ENCODE measurements at places on chromosomes 2 and 18.
A peak's percentile ranks its signal among the peaks of the same experiment; 100 is the strongest.

DNA sequence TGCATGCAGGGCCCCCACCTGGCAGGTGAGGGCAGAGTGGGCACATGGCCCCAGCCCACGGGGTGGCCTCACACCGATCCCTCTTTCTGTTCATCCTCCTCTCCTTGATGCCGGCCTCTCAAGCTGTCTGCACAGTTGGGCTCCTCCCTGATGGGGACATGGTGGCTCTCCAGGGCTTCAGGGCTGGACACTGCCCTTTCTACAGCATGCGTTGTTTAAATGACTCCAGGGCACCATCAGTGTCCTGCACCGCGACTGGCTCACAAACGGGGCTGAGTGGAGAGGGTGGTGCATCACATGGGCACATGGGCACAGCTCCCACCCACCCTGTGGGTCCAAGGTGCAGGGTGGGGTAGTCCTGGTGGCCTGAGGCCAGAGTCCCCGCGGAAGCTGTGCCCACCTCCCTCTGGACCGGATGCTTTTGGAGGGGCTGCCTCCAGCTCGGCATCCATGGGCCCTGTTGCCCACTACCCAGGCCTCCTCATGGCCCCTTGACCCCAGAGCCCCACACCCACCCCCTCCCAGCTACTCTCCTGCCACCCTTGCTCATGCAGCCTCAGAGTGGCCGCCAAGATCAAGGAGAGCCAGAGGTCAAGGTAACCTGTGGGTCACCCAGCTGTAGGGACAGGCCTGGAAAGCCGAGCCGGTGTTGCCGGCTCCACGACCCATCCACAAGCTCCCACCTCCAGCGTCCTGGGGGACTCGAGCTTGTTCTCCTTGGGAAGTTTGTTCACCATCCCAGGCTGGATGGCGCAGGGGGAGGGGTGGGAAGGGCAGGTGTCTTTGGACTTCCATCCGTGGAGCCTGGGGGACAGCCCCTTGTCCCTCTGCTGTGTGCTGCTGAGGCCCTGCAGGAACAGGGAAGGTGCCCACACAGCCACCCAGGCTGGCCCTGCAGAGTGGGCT is 12.3 kb upstream of the SNED1 start:
- DNase-seq: no peak

GRCh38 chr2:26469092-26469710 is 8.7 kb downstream of the OTOF start:
- DNase-seq: no peak

DNA sequence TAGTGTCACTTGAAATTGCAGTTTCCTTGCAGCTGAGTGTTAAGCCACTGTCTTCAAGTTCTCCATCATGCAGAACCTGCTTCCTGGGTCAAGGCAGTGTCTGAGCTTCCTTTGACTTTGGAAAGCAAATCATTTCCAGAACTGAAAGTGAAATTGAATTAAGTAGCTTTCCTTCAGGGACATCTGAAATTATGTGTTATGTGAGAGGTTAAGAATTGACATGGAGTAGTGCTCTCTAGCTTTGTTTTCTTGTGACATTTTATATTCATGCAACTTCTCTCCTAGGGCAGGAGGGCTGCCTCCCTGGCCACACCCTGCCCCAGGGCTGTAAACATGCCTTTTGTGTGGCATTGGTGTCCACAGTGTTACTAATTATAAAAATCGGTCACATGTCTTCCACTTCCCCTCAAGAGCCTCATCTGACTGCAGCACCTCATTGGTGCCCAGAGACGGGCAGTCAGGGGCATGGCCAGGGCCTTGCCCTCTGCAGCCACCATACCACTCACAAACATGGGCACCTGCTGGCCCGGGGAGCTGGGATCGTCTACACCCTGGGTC is 14.4 kb downstream of the RAB12 start:
- no peak for DNase-seq

DNA sequence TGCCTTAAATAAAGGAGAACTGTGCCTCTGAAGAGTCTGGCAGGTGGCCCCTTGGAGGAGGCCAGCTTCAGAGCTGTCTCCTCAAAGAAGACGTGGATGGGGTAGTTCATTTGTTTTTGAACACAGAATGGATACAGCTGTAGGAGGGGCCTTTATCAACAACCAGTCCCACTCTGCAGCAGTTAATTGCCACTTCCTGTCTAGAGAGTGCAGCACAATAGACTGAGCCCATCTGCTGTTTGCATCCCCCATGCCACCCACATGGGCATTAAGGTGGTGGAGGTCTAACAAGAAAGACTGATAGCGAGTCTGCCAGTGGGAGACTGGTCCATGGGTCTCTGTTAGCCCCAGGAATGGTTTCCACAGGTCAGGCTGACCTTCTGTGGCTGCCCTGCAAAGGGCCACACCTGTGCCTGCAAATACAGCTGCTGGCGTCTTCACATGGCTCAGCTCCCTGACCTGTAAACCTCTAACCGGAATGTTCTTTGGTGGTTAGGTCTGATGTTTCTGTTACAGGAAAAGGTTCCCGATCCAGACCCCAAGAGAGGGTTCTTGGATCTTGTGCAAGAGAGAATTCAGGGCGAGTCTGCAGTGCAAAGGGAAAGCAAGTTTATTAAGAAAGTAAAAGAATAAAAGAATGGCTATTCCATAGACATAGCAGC is 153.3 kb upstream of the ITGA6 start:
- no peak for DNase-seq

GRCh38 chr18:839224-840022 is 27.4 kb upstream of the YES1 start:
- DNase-seq: peak; percentile 28

DNA sequence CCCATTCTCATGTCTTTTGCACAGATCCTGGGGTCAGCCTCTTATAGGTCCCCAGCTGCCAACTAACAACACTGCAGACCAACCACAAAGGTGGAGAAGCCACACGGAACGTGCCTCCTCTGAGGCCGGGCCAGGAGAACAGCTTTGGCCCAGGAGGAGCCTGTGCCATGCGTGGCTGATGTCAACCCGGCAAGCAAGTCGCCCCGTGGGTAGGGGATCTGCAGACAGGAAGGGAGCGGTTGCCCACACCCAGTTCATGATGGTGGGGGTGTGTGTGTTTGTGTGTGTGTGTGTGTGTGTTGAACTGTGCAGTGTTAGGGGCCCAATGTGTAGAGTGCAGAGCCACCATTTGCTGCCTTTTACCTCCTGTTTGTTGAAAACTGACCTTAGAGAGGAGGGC is 2.4 kb upstream of the CLEC4F start:
- no peak for DNase-seq

GRCh38 chr2:23171108-23171507 is 213.9 kb upstream of the KLHL29 start:
- DNase-seq: no peak

- no peak for DNase-seq
These were observed 29.8 kb downstream of the ADD2 start for GRCh38 chr2:70738159-70738558.

- DNase-seq: no peak
These were observed 634 bp downstream of the PTPRM start for GRCh38 chr18:7567474-7568425.

- peak; percentile 98 for DNase-seq
These were observed 1.9 kb upstream of the SH3BP4 start for GRCh38 chr2:234949762-234950434.

DNA sequence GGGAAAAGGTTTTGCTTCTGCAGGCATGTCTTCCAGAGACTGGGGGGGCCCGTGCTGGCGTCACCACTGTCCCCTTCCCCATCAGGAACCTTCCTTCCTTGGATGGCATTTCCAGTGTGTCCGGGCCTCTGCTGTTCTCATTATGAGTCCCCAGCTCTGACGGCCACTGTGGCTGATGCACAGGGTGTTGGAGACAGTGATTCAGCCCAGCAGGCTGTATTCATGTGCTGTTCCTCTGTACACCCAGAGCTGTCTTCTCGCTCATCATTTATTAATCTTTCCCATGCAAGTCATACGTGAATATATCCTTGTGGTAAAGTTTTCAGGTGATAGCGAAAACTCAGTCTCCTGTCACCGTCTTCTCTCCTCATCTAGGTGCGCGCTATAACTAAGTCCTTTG is 57.7 kb downstream of the ASAP2 start:
- DNase-seq: no peak

DNA sequence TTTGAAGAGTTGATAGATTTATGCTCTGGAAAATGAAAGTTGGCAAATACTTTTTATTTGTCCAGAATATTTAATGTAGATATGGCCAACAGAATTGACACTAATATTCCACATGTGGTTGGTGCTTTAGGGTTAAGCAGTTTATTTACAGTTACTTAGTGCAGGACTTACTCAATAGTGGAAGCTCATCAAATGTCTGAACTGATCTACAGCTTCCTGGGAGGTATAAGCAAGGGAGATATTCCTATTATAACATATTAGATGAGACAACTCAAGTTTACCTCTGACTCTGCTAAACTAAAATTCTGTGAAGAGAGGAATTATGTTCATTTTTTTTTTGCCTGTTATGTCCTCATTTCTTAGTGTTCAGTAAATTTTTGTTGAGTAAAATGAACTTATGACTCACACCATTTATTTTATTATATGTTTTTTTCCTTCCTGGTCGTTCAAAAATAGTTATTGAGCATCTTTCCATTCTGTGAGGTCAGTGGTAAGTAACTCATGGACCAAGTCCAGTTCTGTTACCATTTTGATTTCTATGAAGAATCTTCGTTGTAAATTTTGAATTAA is 13.6 kb downstream of the ABI2 start:
- no peak for DNase-seq

DNA sequence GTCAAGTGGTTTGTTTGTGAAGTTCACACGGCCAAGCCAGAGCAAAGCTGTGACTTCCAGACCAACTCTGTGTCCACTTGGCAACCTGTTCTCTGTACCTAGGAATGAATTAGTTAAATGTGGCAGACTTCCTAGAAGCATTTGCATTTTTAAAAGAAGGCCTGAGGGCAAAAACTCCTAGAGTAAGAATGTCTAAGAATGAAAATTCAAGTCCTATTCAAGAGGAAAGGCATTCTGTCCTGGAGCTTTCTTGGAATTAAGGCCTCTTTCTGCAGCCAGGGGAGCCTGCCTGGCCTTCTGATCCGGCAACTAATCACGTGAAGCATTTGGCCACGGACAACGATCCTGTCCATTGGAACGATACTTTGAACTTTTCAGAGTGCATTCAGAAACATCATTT is 155.0 kb downstream of the SETBP1 start:
- DNase-seq: no peak

GRCh38 chr2:174666312-174666711 is 68.7 kb upstream of the WIPF1 start:
- DNase-seq: no peak

- DNase-seq: no peak
These were observed 68.1 kb downstream of the GNAL start for GRCh38 chr18:11757084-11757590.

DNA sequence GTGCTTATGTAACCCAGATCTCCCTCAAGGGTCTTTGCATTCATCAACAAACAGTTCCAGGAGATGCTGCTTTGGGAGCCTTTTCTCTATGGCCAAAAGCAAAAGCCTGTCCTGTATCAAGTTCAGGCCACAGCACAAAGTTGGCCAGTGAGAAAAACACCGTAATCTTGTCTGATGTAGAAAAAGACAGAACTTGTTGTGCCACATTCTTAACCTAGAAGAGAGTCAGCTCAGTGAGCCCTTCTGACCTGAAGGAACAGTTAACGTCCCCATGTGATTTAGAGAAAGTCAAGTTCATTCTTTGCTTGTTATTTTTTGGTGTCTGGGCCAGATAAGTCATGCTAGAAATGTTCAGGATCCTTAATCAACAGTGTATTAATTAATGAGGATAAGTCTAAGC is 7.8 kb upstream of the CNDP1 start:
- no peak for DNase-seq

DNA sequence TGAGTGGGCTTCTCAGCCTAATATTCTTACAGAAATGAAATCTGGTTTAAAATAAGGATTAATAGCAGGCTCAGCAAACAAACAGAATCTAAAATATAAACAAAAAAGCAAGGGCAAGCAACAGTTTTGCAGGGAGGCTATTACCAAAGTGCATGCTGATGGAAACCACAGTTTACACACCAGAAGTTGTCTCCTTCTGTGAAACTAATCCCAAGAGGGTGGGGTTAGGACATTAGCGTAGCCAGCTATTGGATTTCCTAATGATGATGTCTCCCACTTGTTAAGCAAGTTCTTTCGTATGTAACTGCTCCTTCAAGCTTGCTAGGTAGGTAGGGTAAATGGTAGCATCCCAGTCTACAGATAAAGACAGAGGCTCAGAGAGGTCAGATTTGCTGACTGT is 65.0 kb upstream of the TSPYL6 start:
- DNase-seq: no peak

DNA sequence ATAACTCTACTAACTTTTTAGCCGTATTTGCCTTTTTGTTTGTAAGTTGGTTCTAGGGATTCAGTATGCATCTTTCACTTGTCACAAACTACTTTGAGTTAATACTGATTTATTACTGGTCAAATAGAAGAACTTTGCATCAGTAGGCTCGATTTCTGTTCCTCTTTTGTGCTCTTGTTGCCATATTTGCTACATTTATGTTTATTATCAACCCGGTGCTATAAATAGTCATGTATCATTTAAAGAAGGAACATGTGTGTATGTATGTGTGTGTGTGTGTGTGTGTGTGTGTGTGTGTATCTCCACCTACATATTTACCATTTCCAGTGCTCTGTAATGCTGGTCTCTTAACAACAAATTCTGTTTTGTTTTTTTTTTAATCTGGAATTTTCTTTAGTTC is 79.6 kb upstream of the B3GNT7 start:
- no peak for DNase-seq

- no peak for DNase-seq
These were observed 183.4 kb downstream of the MYO3B start for GRCh38 chr2:170361090-170361936.

DNA sequence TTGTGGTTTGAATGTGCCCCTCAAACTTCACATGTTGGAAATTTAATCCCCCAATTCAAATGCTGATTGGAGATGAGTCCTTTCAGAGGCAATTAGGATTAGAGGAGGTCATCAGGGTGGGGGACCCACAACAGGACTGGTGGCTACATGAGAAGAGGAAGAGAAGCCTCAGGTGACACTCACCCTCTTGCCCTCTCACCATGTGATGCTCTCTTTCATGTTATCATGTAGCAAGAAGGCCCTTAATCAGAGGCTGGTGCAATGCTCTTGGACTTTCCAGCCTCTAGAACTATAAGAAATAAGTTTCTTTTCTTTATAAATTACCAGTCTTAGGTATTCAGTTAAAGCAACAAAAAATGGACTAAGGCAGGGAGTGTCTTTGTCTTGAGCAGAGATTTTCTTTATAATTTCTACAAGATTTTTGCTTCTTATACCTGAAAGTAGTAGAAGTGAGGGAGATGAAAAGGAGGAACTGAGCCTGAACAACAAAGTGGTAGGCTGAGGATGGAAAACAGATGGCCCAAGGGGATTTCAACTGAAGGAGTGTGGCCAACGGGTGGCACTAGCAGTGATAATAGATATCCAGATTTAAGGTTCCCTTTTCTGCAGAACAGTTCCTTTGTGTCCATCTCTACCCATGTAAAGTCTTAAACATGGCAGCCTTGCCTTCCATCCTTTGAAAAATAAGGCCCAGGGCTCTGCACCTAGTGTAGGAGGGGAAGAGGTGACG is 49.2 kb upstream of the TGIF1 start:
- no peak for DNase-seq

DNA sequence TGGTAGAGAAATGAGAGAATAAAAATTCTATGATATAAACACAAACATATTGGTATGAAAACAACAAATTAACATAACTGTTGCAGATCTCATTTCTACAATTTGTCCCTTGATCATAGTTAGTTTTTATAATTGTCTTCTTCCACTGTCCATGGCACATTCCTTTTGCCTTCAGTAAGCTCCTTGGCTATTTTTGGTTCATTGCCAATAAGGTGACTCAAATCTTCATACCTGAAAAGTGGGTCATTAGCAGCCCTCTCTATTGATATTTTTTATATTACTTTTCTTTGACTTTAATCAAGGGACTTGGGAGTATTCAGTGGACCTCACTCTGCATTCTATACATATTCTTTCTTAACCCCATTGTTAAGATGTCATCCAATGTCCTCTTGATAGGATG is 552.9 kb downstream of the TDRD15 start:
- no peak for DNase-seq

Data from skeletal muscle cell (primary cell).